ENCODE measurements at places on chromosomes 7 and 10. TPM values are rescaled to one million over a fixed set of nuclear protein-coding genes. Genes with fewer than 3 reads are reported as not detected.
A peak's percentile ranks its signal among the peaks of the same experiment; 100 is the strongest.

The ACTR3C gene
- 1.5 TPM for total RNA-seq

The RHOBTB1 gene
- 6.9 TPM for total RNA-seq

The IGFBP3 gene
- total RNA-seq = 2.9 TPM

The TSPAN13 gene
- 32.7 TPM for total RNA-seq

The CPN1 gene
- total RNA-seq = 0.66 TPM

The YAE1 gene
- 21.9 TPM for total RNA-seq

- DNase-seq = no peak
- H3K27me3 ChIP-seq = no peaks in the 10 kb centered on the region
- no peaks in the 10 kb centered on the region for H3K4me1 ChIP-seq
- no peak overlapping the region for H3K4me3 ChIP-seq
Observed at GRCh38 chr7:110548372-110548771, 542.6 kb upstream of the LRRN3 start.

DNA sequence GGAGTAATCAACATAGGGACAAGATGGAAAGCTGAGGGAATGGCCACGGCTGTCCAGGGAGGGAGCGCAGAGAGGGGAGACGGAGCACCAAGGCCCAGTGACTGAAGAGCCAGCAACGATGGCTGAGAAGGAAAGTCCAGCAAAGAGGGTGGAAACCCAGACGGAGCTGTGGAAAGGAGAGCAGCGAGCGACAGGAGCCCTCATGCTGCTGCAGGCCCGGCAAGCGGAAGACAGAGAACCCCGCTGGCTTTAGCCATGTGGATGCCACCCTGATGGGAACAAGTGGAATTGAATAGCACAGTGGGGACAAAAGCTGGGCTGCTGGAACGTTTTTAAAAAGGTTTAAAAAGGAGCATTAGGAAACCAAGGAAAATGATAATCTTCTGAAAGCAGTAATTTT is 82.9 kb upstream of the DDC start:
- no peak for DNase-seq
- 0 out of 2 replicates have a peak, but pooled peaks cover 4% of the 10 kb centered on the region for H3K4me1 ChIP-seq
- H3K4me3 ChIP-seq = no peak overlapping the region
- H3K36me3 ChIP-seq = peaks cover 14% of the 10 kb centered on the region
- no peak overlapping the region for H3K27ac ChIP-seq

DNA sequence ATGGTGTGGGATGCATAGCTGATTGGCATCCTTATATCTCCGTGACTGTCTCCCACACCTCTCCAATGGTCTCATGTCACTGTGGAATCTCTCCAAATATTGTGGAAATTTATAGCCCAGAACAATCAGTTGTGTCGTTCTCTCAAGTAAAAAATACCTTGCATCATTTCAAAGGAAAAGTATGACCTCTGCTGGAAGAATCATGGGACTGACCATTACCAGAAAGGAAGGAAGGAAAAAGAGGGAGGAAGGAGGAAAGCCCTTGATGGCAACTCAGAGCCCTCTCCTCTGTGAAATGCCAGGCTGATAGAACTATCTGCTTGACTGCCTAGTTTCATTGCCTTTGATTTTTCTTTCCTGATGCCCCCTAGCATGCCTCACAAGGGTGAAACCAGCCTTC is 76.3 kb downstream of the FOXI2 start:
- peaks cover 6% of the 10 kb centered on the region for H3K36me3 ChIP-seq
- H3K27me3 ChIP-seq = no peaks in the 10 kb centered on the region
- H3K27ac ChIP-seq = no peak overlapping the region
- no peak for DNase-seq

DNA sequence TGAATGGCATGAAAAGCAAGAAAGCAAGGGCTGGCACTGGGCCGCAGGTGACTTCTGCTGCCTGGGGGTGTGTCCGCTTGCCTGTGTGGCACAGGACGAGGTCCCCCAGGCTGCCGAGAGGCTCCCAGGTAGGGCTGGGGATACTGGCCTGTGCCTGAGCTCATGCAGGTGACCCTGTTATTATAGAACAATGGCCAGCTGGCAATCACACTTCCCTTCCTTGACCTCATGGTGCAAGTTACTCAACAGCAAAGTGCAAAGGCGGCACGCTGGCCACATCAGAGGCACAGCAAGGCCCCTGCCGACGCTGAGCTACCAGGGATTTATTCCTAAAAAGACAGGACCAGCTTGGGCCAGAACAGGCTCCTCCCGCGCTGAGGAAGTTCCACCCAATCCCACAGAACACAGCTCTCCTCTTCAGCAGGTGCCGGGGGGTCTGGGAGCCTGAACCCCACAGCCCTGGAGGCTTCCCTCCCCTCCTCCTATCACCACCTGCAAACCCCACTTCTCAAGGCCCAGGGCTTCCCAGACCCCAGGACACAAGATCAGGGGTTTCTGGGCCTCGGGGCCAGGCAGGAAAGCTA is 1.4 kb upstream of the ADAM8 start:
- H3K36me3 ChIP-seq = peaks cover 2% of the 10 kb centered on the region
- H3K27ac ChIP-seq = peak overlapping the region; percentile 57
- H3K4me1 ChIP-seq = peaks cover 6% of the 10 kb centered on the region
- H3K27me3 ChIP-seq = no peaks in the 10 kb centered on the region
- no peak overlapping the region for H3K4me3 ChIP-seq
- DNase-seq = no peak

GRCh38 chr7:106795084-106795876 is 69.8 kb upstream of the PIK3CG start:
- H3K36me3 ChIP-seq = peaks cover 33% of the 10 kb centered on the region
- no peak overlapping the region for H3K27ac ChIP-seq
- H3K27me3 ChIP-seq = peaks cover 2% of the 10 kb centered on the region
- no peak for DNase-seq
- peaks cover 3% of the 10 kb centered on the region for H3K4me1 ChIP-seq

DNA sequence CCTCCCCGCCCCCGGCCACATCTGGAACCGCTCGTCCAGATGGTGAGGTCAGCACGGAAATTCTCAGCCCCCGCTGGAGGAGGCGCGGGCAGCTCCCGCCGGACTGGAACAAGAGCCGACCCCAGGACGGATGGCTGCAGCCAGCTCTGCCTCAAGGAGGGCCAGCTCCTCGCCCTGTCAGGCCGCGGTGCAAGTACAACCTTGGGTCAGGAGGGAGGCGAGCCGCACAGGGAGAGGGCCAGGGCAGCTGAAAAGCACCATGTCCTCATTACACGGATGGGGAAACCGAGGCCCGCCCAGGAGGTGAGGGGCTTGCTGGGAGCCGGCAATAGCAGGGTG is 3.8 kb upstream of the GRIFIN start:
- no peak overlapping the region for H3K4me3 ChIP-seq
- H3K36me3 ChIP-seq = no peaks in the 10 kb centered on the region
- peaks cover 8% of the 10 kb centered on the region for H3K4me1 ChIP-seq
- no peak overlapping the region for H3K27ac ChIP-seq
- no peak for DNase-seq

DNA sequence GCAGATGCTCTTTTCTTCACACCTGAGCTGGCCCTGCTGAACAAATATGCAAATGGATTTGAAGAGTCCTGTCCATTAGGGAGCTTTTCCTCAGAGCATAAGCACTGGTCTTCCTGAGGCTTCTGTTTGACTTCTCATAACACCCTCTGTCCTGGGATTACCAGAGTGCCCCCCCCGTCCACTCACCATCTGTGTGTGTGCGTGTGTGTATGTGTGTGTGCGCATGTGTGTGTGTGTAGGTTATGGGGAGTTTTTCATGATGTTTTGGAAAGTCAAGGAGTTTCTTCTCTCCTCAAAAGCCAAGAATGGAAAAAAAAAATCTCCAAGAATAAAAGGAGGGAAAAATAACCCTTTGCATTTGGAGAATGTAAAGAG is 57.7 kb upstream of the COMTD1 start:
- H3K36me3 ChIP-seq = no peaks in the 10 kb centered on the region
- H3K27ac ChIP-seq = no peak overlapping the region
- H3K27me3 ChIP-seq = peaks cover 44% of the 10 kb centered on the region
- H3K4me1 ChIP-seq = 0 out of 2 replicates have a peak, but pooled peaks cover 2% of the 10 kb centered on the region
- no peak for DNase-seq

- H3K27ac ChIP-seq = no peak overlapping the region
- no peaks in the 10 kb centered on the region for H3K27me3 ChIP-seq
- H3K36me3 ChIP-seq = no peaks in the 10 kb centered on the region
- DNase-seq = no peak
Observed at GRCh38 chr10:44660271-44660670, 250.9 kb upstream of the TMEM72 start.

DNA sequence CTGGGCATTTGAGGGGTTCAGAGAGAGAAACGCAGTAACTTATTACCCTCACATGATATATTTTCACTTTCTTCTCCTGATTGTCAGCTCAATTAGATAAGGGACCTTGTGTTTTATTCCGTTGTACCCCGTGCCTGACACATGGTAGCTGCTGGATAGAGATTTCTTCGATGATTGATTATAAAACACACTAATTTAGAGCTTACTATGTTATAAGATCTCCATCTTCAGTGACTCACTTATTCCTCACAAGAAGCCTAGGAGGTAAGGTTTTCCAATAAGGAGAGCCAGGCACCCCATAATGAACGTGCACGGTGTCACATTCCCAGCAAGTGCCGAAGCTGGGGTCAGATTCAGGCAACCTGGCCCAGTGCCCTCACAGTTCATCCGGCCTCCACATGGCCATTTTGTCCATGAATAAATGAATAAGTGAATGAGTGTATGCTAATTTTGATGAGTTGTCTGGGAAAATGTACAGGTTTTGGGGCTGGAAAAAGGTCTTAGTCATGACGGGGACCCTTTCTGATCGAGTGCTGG is 138.1 kb upstream of the CDCA7L start:
- H3K4me3 ChIP-seq = peak overlapping the region; percentile 77
- peaks cover 19% of the 10 kb centered on the region for H3K27me3 ChIP-seq
- peaks cover 10% of the 10 kb centered on the region for H3K36me3 ChIP-seq
- no peak for DNase-seq
- H3K27ac ChIP-seq = no peak overlapping the region

DNA sequence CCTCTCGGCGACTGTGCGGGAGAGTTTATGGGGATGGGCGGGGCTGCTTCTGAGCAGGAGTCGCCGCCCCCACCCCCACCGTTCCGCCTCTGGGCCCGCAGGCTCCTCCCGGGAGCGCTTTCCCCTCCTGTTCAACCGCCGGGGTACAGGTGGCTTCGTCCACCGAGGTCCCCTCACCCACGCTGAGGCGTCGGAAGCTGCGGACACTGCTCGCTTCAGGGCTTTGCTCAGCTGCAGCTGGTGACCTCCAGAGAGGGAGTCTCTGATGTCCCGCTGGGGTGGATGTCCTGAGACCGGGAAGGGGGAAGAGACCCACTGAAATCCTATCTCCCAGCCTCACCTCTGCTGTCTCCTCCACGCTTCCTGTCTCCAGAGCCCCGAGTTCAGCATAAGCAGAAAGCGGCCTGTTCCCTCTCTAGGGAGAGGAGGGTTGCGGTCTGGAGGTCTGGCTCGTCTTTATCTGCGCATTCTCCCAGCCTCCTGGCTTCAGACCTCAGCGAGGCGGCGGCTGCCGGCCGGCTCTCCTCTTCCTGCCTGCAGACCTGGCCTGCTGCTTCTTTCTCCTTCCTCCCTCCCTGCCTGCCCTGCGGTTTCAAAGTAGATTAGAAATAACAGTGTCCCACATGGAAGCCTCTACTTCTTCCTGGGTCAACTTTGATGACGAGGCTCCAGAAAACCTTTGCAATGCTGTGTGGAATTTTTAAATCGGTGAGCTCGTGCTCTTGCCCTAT is 1.8 kb downstream of the CYP2E1 start:
- no peak overlapping the region for H3K27ac ChIP-seq
- H3K36me3 ChIP-seq = peaks cover 59% of the 10 kb centered on the region
- no peak for DNase-seq
- H3K4me3 ChIP-seq = no peak overlapping the region
- H3K4me1 ChIP-seq = no peaks in the 10 kb centered on the region

DNA sequence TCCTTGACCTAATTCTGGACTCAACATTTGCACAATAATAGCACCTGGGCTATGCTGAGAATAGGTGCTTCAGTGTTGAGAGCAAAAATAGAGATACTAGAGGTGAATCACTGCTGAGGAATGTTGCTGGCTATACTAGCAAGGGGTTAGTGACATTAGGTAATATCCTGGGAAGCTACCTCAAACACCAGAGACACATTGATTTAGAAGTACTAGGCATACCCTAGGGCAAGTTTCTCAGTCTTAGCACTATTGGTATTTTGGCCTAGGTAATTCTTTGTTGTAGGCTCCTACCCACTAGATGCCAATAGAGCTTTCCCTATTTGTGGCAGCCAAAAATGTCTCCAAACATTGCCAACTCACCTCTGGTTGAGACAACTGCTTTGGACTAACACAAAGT is 484.0 kb upstream of the MBL2 start:
- H3K27ac ChIP-seq = peak overlapping the region; percentile 89
- H3K36me3 ChIP-seq = peaks cover 42% of the 10 kb centered on the region
- H3K4me3 ChIP-seq = no peak overlapping the region
- H3K4me1 ChIP-seq = peaks cover 21% of the 10 kb centered on the region
- DNase-seq = no peak

DNA sequence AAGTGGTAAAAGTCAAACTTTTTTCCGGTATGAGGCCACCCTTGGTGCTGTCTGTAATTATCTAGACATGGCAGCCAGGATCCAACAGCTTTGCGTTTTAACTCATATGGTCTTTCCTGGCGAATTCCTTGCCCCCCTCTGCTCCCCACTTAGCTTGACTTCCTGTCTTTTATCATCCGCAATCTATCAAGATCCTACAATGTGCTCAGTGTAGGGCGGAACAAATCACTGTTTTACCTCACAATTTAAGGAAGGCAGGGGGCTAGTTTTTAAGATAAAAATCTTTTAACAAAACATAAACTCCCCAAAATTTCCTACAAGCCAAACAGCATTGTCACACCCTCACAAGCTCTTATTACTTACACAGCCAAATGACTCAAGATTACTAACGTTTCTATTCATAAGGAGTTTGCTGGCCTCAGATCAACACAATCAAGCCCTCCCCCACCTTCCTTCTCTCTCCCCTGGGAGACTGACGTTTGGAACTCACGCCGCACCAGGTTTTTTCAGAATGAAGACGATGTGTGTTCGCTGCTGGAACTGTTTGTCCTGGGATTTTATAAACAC is 1.3 kb upstream of the CDK14 start:
- H3K27ac ChIP-seq = peak overlapping the region; percentile 98
- H3K36me3 ChIP-seq = no peaks in the 10 kb centered on the region
- peak; percentile 26 for DNase-seq
- peaks cover 48% of the 10 kb centered on the region for H3K4me1 ChIP-seq

- no peaks in the 10 kb centered on the region for H3K36me3 ChIP-seq
- no peaks in the 10 kb centered on the region for H3K27me3 ChIP-seq
- no peak for DNase-seq
- H3K4me1 ChIP-seq = no peaks in the 10 kb centered on the region
Observed at GRCh38 chr7:43163885-43164284, 51.4 kb downstream of the HECW1 start.

- peaks cover 18% of the 10 kb centered on the region for H3K36me3 ChIP-seq
- no peak overlapping the region for H3K4me3 ChIP-seq
- H3K27ac ChIP-seq = peak overlapping the region; percentile 70
- H3K27me3 ChIP-seq = no peaks in the 10 kb centered on the region
- H3K4me1 ChIP-seq = peaks cover 32% of the 10 kb centered on the region
Observed at GRCh38 chr10:68594405-68594804, 34.3 kb downstream of the TET1 start.

GRCh38 chr10:132253092-132253687 is 54.6 kb downstream of the STK32C start:
- H3K27me3 ChIP-seq = no peaks in the 10 kb centered on the region
- peak overlapping the region; percentile 48 for H3K4me3 ChIP-seq
- no peaks in the 10 kb centered on the region for H3K36me3 ChIP-seq
- H3K27ac ChIP-seq = no peak overlapping the region
- DNase-seq = no peak

- H3K27ac ChIP-seq = no peak overlapping the region
- H3K36me3 ChIP-seq = peaks cover 3% of the 10 kb centered on the region
- no peak for DNase-seq
- no peaks in the 10 kb centered on the region for H3K27me3 ChIP-seq
- H3K4me3 ChIP-seq = no peak overlapping the region
Observed at GRCh38 chr7:18815261-18815960, 302.0 kb downstream of the TWIST1 start.
